ENCODE measurements at places on chromosomes 3 and 15.

DNA sequence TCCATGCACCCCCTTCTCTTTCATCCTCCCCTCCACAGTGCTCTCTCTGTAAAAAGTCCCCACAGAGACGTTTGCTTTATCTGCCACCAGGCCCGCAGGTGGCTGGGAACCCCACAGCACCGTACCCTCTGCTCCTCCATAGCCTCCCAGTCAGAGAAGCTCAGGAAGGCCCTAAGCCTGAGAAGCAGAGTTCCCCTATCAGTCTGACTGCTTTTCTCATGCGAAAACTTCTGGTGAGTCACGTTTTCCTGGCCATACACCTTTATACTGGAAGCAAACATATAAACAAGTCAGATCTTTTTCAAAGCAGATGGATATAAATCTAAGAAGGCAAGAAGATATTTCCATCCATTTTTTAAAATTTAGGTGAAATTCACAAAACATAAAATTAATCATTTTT lies 51.5 kb upstream of the MEF2A start:
- DNase-seq = no peak

GRCh38 chr3:16072420-16073110 lies 101.9 kb upstream of the GALNT15 start:
- no peak for DNase-seq

GRCh38 chr3:131485119-131485518 lies 17.7 kb downstream of the MRPL3 start:
- DNase-seq = no peak

GRCh38 chr3:112341386-112341785 lies 8.4 kb downstream of the CD200 start:
- DNase-seq = no peak

DNA sequence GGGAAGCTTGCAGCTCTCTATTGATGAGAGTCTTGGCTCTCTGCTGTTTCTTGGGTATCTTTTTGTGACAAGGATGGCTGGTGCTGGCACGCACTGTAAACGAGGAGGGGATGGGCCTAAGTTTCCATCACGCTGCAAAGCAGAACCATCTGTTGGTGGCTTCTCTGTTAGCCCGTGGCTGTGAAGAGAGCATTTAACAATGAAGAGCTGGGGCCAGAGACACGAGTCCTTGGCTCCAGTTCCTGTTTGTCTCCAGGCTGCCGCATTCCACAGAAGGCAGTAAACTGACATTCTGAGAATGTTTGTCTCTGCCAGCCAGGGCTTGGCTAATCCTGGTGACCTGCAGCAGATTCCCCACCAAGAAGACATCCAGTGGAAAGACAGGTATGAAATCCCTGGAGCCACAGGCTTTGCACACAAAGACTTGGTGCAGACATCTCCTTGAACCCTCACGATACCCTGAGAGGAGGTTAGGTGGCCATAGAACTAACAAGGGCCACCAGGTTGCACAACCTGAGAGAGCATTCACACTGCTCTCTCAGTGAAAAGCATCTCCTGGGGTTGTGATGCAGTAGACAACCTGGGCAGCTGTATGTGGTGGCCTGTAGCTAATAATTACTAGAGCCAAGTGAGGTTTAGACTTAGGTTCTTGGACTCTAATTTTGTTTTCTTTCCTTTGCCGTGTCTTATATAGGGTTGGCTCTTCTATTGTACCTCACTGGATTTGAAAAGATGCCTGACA lies 130.9 kb downstream of the ASB7 start:
- no peak for DNase-seq

- DNase-seq = no peak
These were observed 28.2 kb upstream of the DET1 start for GRCh38 chr15:88574655-88575054.

GRCh38 chr3:82103241-82103640 lies 341.8 kb upstream of the GBE1 start:
- DNase-seq = no peak

DNA sequence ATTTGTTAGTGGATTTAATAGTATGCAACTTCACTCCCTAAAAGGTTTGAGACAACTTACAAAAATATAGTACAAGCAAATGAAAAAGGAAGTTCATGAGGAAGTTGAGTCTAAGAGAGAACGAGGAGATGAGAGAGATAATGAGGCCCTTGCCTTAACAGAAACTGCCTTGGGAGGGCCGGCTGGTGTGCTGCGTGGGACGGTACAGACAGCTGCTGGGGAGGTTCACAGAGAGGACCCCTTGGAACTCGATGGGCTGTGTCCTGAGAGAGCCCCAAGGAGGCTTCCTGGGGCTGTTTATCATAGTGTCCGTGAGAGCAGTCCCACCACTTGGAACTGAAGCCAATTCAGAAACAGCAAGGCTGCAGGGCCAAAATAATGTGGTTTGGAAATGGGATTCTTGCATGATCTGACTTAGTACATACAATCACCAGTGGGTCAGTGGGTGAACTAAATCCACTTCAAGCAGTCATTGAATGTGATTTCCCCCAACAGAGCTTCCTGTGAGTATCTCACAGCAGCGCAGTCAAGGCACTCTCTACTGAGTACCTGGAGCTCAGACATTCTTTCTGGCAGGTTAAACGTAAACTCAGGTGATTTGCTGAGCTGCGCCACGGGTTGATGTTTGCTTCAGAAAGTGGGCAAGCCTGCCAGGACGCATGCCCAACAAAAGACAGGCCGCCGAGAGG lies 90.8 kb downstream of the CRTC3 start:
- no peak for DNase-seq

DNA sequence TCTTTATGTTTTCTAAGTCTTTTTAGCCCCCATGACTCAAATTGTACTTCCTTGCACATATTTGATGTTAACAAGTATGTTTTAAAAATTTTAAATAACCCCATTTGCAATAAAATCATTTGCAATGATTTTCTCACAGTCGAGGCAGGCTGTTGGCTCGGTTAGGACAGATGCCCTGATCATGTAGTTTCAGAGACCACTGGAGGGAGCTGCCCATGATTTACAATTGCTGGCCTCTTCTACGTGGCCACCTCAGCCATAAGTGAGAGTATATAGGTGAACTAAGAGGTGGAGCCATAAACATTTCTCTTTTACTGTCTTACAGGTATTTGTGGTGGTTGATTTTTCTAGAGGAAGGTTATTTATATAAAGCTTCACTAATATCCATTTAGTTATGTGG lies 1.7 kb downstream of the DTWD1 start:
- no peak for DNase-seq

- no peak for DNase-seq
These were observed 9.0 kb downstream of the GOLIM4 start for GRCh38 chr3:168086541-168087260.

GRCh38 chr3:73624017-73624820 lies 522 bp downstream of the PDZRN3 start:
- DNase-seq = no peak

DNA sequence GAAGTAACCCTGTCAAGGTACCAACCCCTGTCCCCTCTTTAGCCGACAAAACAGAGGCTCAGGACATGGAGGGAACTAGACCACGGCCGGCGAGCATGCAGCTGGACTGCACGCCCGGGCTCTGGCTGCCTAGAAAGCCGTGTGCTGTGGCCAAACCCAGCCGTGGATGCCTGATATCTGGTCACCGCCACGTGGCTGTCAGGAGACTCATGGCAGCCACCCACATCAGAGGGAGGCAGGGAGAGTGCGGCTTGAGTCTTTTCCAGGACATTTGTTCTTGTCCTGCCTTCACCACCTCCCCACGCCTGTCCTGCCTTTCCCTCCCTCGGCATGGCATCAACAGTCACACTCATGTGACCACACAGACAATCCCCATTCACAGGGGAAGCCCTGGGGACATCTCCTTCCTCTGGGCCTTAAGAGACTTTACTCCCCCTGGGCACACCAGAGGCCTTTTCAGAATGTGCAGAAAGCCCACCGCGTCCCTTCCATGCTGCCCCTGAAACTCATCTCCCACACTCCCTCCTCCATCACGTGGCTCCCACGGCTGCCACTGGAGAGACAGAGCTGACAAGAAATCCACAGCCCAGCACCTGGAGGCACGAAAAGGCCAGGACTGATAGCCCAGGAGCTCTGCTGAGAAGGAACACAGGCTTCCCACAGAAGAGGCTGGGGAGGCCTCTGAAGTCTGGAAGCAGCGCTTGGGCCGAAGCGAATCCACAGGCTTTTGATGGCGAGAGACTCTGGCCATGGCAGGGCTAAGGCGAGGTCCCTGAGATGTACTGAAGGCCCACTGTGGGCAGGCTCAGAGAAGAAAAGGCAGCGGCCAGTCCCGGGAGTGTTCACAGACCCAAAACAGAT lies 71.2 kb upstream of the IQSEC1 start:
- no peak for DNase-seq

- no peak for DNase-seq
These were observed 85.0 kb downstream of the HES1 start for GRCh38 chr3:194220901-194221326.

- no peak for DNase-seq
These were observed 51.4 kb upstream of the GK5 start for GRCh38 chr3:142276781-142277180.

DNA sequence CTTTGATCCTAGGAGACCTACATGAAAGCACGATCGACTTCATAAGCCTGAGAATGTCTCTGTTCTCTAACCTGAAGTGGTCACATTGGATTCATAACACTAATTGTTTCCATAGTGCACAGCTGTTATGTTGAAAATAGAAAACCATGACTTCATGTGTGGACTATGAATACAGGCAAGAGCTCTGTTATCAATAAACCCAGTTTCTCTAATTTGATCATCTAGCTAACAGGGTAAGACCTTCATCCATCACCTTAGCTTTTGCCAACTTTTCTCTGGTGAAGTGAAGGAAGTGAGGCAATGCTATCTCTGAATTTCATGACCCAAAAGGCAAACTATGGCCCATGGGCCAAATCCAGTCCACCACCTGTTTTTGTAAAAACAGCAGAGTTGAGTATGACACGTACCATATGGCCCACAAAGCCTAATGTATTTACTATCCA lies 27.2 kb downstream of the ABI3BP start:
- DNase-seq = no peak

GRCh38 chr3:116001151-116001621 lies 377.9 kb downstream of the GAP43 start:
- DNase-seq = no peak

DNA sequence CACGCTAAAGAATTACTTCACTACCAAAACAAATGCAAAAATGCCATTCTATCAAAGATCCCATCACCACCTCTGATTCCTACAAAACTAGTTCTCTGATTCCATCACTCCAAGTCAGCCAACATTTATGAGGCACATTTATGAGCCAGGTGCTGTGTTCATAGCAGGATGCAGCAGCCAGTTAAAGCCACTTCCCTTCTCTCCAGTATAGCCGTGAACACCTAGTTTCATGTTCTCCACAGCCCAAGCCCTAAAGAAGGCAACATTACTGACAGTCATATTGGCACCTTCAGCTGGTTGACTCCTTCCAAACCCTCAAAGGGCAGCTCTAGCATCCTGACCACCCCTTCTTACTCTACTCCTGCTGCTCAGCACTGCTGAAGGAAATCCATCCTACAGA lies 36.4 kb downstream of the RYK start:
- DNase-seq = no peak

GRCh38 chr3:126516152-126516935 lies 1.2 kb downstream of the UROC1 start:
- DNase-seq = no peak

GRCh38 chr3:126152458-126152857 lies 27.9 kb downstream of the ALDH1L1 start:
- DNase-seq = no peak

DNA sequence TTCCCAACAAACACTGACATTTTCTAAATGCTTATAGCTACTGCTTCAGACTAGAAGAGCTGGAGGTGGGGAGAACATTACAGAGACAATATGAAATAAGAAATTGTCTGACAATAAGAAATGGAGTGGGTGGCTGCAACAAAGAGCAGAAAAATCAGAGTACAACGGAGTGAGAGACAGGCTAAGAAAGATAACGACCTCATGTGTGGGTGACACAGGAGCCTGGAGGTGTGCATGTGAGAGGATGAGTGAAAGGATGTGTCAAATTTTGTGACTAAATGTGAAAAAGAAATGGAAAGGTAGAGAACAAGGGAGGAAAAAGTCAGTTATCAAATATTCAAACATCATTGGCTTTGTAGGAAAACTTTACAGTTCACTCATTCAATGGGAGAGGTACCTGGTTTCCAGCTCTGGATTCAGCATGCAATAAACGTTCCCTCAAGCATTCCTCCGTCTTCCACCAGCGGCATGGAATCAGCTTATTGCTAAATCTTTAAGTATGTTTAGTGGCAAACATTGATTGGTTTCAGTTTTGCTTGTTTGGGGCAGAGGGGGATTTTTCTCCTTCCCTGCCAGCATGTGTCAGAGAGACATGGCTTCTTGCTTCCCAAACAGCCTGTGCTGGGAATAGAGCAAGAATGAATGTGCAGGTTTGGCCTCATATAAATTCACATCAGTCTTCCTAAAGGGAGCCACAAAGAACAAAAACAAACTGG lies 103.8 kb upstream of the CHRM5 start:
- no peak for DNase-seq

- peak; percentile 61 for DNase-seq
These were observed 62.7 kb upstream of the ZNF148 start for GRCh38 chr3:125437631-125438435.

DNA sequence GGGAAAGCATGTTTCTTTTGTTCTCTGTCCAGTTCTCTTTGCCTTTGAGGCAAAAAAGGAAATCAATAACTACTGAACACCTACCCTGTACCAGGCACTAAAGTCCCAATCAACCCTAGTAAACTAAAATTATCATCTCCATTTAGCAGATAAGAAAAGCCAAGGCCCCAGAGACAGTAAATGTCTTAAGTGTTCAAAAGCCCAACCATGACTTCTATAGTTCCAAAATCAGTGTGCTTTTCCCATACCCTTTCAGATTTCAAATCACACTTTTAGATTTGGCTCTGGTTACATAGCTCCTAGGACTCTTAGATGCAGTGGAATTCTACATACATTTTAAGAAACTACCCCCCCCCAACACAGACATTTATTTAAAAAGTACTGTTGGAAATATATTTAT lies 63.5 kb downstream of the UACA start:
- no peak for DNase-seq

DNA sequence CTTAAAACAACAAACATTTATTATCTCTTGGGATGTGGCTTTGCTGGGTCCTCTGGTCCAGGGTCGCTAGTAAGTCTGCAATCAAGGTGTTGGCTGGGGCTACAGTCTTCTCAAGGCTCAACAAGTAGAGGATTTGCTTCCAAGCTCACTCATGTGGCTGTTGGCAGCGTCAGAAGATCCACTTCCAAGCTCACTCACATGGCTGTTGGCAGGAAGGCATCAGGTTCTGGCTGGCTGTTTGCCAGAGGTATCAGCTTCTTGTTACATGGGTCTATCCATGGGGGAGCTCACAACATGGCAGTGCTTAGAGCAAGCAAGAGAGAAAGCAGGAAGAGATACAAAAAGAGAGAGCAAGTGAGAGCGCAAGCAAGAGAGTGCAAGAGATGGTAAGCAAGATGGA lies 15.0 kb upstream of the BNC1 start:
- no peak for DNase-seq

GRCh38 chr3:156689608-156690007 lies 15.2 kb downstream of the TIPARP start:
- no peak for DNase-seq
